ENCODE measurements at places on chromosomes 1 and 21.

- no peak for DNase-seq
Observed at GRCh38 chr1:1168451-1169411, 4.9 kb upstream of the TTLL10 start.

GRCh38 chr1:244106176-244106575 is 55.1 kb downstream of the ZBTB18 start:
- no peak for DNase-seq

DNA sequence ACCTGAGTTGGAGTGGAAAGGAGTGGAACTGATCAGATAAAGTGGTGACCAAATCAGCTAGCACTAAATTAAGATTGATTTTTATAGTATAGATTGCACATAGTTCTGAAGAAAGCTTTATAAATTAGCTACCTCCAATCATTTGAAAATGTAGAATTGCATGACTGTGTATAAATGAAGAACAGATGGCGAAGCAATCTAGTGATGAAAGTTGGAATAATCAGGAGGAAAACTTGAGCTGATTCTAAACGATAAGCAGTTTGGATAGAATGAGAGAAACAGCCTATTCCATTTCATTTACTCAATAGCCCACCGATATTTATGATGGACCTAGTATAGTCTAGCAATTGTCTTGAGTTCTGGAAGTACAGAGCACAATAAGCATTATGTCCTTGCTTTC is 661.5 kb downstream of the PLA2G4A start:
- DNase-seq = no peak

DNA sequence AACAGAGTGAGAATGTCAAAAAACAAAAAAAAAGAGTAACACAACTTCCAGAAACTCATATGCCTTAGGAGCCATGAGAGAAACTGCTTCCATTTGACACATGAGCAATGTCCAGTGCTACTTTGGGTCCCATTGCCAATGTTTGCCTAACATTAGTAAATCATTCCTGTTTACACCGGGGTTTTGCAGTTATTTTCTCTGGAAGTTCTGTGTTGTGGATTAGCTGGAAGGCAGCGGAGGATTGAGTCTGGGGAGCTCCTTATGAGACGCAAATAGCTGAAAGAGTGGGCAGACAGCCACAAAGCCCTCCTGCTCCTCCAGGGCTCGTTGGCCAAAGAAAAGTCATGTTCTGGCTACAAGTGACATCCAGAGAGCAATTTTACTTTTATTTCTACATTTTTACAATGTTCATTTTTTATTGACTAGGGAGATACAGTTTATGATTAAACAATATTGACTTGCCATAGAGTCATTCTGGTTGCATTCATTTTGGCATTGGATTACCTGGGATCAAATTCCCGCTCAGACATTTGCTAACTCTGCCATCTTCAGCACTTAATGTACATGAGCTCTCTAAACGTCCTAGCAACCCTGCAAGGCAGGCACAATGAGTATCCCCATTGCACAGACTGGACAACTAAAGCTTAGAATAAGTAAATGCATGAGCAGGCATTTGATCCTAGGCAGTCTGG is 66.4 kb upstream of the GALNT2 start:
- no peak for DNase-seq

DNA sequence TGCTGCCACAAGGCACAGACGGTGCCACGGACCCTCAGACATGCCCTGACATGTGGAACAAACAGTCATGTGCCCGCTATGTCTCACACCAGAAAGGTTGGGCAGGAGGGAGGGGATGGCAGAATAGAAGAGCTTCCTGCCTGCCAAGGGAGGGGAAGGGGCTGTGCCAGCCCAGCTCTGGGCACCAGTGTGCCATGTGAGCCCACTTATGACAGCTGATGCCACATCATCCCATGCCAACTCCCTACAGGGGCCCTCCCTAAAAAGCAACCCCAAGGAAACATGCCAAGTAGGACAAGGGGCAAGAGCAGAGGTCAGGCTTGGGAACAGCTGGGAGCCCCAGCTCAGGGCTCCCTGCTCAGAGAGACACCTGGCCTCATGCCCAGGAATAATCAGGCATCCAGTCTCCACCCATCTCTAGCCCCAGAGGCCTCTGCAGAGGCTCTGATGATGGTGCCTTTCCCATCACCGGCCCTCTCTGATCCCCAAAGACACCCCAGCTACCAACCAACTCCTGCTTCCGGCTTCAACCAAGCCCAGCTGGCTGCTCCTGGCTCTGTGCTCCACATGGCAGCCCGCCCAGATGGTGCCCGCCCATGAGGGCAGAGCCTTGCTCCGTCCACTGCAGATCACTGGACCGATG is 10.3 kb downstream of the ADGRB2 start:
- no peak for DNase-seq

DNA sequence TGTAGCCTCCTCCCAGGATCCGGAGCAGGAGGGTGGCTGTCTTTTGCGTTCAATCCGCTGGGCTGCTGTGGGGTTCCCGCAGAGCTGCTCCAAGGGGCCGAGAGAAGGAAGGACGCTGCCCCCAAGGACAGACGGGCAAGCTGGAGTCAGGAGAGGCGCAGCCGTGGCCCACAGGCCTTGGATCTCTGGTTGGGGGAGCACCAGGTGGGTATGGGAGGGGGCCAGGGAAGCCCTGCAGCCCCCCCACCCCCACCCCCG is 15.9 kb upstream of the SKI start:
- no peak for DNase-seq

DNA sequence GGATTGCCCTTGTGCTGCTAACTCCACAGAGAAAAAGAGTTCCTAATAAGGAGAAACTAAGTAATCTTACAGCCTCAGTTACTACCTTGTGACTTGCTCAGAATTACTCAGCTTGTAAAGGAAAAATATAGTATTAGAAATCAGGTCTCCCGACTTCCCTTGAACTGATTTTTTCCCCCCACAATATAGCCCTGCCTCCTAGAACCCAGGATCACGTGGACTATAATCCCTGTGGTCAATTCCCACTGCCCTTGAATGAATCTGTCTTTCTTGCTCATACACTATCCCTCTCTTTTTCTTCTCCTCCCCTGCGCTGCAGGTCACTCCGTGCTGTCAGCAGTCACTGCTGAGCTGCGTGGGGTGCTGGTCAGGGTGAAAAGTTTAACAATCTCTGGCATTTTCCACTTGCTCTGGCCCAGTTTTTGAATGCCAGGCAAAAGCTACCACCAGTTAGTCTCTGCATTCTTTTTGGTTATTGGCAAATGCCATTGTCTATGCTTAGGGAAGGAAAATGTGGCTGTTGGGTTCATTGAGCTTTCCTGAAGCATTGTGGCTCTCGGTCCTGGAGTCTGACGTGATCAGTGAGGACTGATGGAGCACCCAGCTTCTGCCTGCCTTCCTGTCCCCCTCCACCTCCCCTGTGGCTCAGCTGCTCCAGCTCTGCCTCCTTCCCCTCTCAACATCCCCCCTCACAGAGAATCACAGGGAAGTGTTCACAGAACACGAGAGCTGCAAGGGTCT is 1.9 kb upstream of the MYOC start:
- no peak for DNase-seq

GRCh38 chr1:162977944-162978568 is 91.1 kb upstream of the RGS4 start:
- DNase-seq = no peak

- DNase-seq = no peak
Observed at GRCh38 chr1:81549588-81550127, 251.1 kb upstream of the ADGRL2 start.

GRCh38 chr1:2482588-2482987 is 6.5 kb downstream of the PLCH2 start:
- no peak for DNase-seq

DNA sequence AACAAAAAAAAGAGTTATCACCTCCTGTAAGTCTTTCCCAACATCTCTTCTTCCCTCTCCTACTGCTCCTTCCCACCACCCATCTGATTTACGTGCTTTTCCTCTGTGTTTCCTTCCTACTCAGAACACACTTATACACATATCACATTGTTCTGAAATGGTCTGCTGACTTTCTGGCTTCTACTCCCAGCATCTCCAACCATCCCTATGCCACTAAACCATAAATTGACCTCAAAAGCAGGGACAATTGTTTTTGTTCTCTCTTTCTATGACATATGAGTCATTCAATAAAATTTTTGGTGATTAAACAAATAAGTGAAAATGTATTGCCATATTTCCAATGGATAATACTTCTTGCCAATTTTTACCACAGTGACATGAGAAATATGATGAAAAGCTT is 8.2 kb downstream of the GOLPH3L start:
- no peak for DNase-seq

GRCh38 chr1:64343105-64343822 is 126.7 kb upstream of the CACHD1 start:
- no peak for DNase-seq

DNA sequence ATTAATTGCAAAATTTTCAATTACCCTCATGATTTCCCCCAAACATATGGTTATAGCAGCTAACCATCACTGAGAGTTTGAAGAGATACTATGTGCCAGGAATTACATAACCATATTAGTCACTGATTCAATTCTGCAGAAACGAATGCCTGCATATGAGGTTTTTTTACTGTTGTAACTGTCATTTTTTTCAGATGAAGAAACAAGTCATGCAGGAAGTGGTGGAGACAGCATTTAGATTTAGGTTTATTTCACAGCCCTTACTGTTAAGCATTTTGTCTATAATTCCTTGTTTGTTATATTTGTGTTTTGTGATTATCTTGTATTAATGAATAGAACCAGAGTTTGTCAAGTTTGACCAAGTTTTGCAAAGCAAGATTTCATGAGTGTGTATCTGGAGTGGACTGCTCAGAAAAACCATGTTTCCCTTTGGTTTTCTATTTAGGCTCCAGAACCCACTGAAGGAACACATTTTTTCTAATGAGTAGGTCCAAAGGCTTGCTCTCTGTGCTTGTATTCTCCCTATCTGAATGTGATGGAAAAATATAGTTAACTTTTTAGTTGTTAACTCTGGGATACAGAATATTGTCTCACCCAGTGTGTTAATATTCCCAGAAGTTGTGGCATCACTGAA is 308.5 kb upstream of the ADAMTS5 start:
- no peak for DNase-seq

GRCh38 chr1:111821121-111821745 is 65.5 kb downstream of the DDX20 start:
- DNase-seq = no peak

DNA sequence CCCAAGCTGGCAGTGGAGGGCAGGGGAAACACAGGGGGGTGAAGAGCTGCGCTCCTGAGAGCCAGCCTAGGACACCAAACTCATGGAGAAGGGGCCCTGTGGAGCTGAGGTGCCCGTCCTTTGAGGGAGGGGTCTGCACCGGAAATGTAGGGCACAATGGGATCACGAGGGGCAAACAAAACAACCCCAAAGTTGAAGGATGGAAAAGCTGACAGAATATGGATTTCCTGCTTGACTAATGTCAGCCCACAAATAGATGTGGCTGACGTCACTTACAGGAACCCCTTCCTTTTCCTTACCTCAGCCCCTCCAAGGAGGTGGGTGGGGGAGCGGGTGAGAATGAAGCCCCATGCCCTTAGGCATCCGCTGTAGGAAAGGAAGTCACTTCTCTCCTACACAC is 110.9 kb downstream of the KCNN3 start:
- peak; percentile 25 for DNase-seq

Measured in effector CD4-positive, alpha-beta T cell (primary cell).